Right lobe of liver (tissue), 6 donors: ENCODE measurements at places on chromosomes 1 and 21. TPM values are rescaled to one million over a fixed set of nuclear protein-coding genes. Genes with fewer than 3 reads are reported as not detected.

GPR25 gene
- not detected for total RNA-seq

DNA sequence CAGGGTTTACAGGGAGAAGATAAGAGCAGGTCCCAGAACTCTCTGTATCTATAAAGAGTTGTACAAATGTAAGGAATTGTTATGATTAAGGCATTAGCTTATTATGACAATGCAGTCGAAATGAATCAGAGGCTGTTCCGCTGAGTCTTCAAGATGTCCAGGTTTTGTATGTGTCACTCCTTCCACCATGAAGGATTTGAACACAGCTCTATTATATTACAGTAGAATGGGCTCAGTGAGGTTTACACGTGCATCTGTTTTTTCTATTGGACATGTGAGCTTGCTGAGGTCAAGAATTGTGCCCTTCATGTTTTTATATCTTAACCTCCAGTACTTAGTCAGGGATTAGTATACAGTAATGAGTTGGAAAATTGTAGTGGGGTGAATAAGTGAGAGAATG, 86.3 kb downstream of the MPZL1 start:
- H3K27ac ChIP-seq: no peak overlapping the region
- no peak overlapping the region for H3K4me3 ChIP-seq
- no peaks in the 10 kb centered on the region for H3K27me3 ChIP-seq
- H3K4me1 ChIP-seq: peaks cover 3% of the 10 kb centered on the region
- no peaks in the 10 kb centered on the region for H3K36me3 ChIP-seq

DNA sequence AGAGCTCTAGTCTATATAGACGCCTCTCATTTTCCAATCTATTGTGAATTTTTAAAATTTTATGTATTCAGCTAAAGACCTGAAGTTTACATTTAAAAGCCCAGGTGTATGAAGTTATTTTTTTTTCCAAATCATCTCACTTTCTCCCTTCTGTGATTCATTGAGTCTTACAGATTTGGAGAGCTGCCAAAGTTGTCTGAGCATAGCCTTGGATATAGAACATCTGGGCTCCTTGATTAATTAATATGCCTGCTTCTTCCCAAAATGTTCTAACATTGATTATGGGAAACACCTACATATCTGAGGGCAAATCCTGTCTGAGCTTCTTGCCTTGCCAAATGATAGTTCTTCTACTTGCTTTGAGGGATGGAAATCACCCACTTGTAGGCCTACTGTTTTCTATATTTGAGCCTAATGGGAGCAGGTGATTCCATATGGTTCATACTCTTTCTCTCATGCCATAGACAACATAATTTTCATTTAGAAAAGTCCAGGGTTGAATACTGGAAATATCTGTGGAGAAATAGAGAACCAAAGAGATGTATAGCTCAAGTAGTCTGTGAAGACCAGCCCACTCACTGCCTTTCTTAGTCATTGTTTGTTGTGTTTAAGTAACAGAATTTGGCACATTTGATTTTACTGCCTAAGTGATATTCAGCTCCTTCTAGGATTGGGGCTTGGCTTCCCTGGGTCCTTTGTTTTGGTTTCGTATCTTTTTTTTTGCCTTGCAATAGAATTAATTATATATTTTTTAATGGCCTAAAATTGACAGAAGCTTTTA, 46.2 kb downstream of the MACF1 start:
- H3K36me3 ChIP-seq: peaks cover 7% of the 10 kb centered on the region
- H3K27me3 ChIP-seq: no peaks in the 10 kb centered on the region
- H3K4me1 ChIP-seq: no peaks in the 10 kb centered on the region
- H3K27ac ChIP-seq: no peak overlapping the region

RGS5 gene
- 13.3 TPM for total RNA-seq

DNA sequence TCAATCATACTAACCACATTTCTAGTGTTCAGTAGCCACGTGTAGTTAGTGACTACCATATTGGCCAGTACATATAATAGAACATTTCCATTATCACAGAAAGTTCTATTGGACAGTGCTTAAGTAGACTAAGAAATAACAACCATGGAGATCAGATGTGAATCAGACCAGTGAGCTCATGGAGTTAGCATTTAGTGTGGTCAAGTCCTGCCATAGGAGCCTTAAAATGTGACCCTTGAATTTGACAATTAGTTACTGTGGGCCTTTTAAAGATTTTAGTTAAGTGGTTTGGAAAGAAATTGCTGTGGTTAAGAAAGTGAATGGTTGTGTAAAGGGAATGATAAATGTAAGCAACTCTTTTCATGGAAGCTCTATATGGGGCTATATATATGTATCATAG, 123.4 kb downstream of the POU2F1 start:
- no peak overlapping the region for H3K4me3 ChIP-seq
- H3K27me3 ChIP-seq: no peaks in the 10 kb centered on the region
- DNase-seq: no peak
- no peaks in the 10 kb centered on the region for H3K36me3 ChIP-seq
- no peaks in the 10 kb centered on the region for H3K4me1 ChIP-seq
- no peak overlapping the region for H3K27ac ChIP-seq

GRCh38 chr1:201999625-202000238, 10.7 kb upstream of the ELF3 start:
- H3K4me3 ChIP-seq: no peak overlapping the region
- DNase-seq: no peak
- H3K36me3 ChIP-seq: no peaks in the 10 kb centered on the region
- no peaks in the 10 kb centered on the region for H3K4me1 ChIP-seq
- no peaks in the 10 kb centered on the region for H3K27me3 ChIP-seq
- H3K27ac ChIP-seq: no peak overlapping the region

CCDC17 gene
- total RNA-seq: 3.1 TPM

DNA sequence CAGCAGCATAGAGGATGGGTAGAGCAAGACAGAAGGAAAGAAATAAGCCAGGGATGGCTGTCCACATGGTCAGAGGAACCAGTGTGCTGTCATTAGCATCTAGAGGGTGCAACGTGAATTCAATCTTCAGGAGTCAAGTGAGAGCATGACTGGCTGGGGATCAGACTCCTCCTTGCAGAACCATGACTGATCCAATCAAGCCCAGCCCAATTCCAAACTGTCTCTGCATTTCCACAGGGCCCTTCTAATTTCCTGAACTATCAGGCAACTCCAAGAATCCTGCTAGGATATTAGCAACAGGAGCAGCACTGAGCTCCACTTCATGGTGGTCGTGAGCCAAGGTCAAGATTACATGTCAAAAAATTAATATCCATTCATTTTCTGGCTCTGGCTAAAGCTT, 166.8 kb upstream of the CAMK1G start:
- H3K4me3 ChIP-seq: no peak overlapping the region
- DNase-seq: no peak
- H3K4me1 ChIP-seq: peaks cover 7% of the 10 kb centered on the region
- H3K36me3 ChIP-seq: no peaks in the 10 kb centered on the region

APOBEC4 gene
- total RNA-seq: not detected

ADORA3 gene
- total RNA-seq: 4.0 TPM

KCNK1 gene
- 4.6 TPM for total RNA-seq

GRCh38 chr1:91123773-91124172, 101.9 kb upstream of the ZNF644 start:
- no peaks in the 10 kb centered on the region for H3K27me3 ChIP-seq
- H3K27ac ChIP-seq: no peak overlapping the region
- H3K4me1 ChIP-seq: peaks cover 44% of the 10 kb centered on the region
- DNase-seq: no peak

ZMPSTE24 gene
- total RNA-seq: 29.0 TPM

GRCh38 chr1:234495231-234495990, 16.4 kb upstream of the TARBP1 start:
- no peak for DNase-seq
- H3K27ac ChIP-seq: no peak overlapping the region
- H3K4me3 ChIP-seq: no peak overlapping the region
- no peaks in the 10 kb centered on the region for H3K4me1 ChIP-seq
- H3K27me3 ChIP-seq: no peaks in the 10 kb centered on the region

- H3K36me3 ChIP-seq: no peaks in the 10 kb centered on the region
- H3K4me3 ChIP-seq: no peak overlapping the region
- no peak for DNase-seq
- H3K4me1 ChIP-seq: no peaks in the 10 kb centered on the region
- H3K27me3 ChIP-seq: no peaks in the 10 kb centered on the region
These were observed 11.2 kb upstream of the VWA5B1 start for GRCh38 chr1:20279509-20279908.

YRDC gene
- 4.7 TPM for total RNA-seq

DNA sequence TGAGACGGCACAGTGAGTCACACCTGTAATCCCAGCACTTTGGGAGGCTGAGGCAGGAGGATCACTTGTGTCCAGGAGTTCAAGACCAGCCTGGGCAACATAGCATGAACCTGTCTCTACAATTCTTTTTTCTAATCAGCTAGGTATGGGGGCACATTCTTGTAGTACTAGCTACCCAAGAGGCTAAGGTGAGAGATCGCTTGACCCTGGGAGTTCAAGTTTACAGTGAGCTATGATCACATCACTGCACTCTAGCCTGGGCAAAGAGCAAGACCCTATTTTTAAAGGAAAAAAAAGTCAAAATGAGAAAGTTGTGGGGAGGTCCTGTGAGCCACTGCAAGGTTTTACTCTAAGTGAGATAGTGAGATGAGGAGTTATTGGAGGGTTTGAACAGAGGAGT, 34.8 kb upstream of the AHCTF1 start:
- no peak for DNase-seq
- H3K36me3 ChIP-seq: no peaks in the 10 kb centered on the region
- no peaks in the 10 kb centered on the region for H3K27me3 ChIP-seq
- no peaks in the 10 kb centered on the region for H3K4me1 ChIP-seq
- H3K4me3 ChIP-seq: no peak overlapping the region

DNA sequence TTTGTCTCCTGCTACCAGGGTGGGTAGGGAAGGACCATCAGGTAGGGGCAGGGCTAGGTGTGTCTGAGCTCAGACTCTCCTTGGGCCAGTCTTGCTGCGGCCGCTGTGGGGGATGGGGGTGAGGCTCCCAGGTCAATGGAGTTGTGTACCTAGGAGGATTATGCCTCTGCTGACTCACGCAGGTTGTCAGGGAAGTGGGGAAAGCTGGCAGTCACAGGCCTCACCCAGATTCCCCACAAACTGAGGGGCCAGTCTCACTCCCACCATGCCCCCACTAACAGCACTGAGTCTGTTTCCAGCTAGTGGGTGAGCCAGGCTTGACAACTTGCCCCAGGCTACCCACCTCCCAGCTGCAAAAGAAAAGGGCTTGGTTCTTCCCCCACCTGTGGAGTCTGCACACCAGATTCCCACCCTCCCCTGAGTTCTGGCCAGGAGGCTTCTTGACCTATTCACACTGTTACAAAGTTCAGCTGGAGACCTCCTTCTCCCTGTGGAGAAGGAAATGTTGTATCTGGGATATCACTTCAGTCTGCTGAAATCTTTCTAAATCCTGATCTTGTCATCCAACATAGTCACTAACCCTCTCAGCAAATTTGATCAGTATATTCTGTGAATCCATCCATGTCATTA, 69.2 kb upstream of the GJA8 start:
- no peaks in the 10 kb centered on the region for H3K27me3 ChIP-seq
- no peak for DNase-seq
- no peaks in the 10 kb centered on the region for H3K36me3 ChIP-seq
- no peaks in the 10 kb centered on the region for H3K4me1 ChIP-seq

SAMD11 gene
- 2.3 TPM for total RNA-seq

DNA sequence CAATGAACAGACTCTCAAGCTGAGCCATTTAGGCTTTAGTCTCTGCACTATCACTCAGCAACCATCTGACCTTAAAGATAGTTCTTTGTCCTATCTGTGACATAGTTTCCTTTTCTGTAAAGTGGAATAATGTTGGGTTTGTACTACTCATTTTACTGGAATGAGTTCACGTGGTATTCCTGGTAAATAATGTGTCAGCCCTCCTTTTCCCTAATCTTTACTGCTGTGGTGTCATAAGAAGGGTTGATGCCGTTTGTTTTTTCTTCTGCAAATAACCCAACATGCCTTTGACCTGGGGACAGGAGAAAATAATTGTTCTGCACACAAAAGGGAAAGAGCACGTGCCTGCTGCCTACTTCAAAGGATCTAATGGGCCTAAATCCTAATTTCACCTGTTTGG, 297.8 kb downstream of the BRINP3 start:
- DNase-seq: no peak
- H3K27ac ChIP-seq: no peak overlapping the region
- H3K4me1 ChIP-seq: no peaks in the 10 kb centered on the region
- no peak overlapping the region for H3K4me3 ChIP-seq

DNA sequence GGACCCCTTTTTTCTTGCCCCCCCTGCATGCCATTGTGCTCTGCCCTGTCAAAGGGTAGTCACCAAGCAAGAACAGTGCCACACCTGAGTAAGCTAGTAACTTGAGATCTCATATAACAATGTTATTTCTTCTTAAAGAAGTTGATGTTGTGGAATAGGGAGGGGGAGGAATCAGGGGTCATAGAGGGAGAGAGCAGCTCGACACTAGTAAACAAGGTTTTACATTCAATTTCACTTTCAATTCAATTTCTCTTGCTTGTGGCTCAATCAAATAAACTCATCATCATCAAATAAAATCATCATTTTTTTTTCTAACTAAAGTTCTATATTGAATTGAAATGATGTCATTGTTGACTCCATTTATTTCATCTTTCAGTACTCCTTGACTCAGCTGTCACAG, 106.4 kb downstream of the CRB1 start:
- no peak for DNase-seq
- no peak overlapping the region for H3K4me3 ChIP-seq
- H3K4me1 ChIP-seq: no peaks in the 10 kb centered on the region
- no peaks in the 10 kb centered on the region for H3K36me3 ChIP-seq

SHISAL2A gene
- not detected for total RNA-seq

DNA sequence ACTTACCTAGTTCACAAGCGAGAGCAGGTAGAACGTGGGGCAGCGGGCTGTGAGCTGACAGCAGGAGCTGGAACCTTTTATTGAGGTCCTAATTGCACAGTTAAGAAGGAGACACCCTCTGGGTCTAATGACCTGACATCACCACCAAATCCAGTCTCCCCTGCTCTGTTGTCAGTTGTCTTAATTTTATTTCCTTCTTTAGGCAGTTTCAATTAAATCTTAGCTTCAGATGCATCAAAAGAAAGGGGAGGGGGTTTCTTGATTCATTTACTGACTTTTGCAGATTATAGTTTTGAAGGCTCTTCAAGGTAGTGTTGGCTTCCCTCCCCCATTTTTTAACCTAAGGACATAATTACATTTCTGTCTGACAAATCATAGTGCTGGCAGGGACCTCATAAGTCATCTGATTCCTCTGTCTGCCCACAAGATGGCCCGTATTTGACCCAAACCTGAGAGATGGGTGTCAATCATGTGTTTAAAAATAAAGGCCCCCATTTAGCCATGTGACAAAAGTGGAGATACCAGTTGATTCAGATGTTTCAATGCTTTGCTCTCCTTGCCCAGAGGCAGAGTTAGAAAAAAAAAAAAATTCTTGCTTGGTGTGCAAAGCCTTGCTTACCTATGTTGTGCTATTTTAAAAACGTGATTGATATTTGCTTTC, at the start of gene TCHHL1:
TSS of gene TCHHL1 (minus strand) at position 51 of the 661 bp plus-strand sequence. CDS start 921 bp downstream, outside the sequence.
- no peaks in the 10 kb centered on the region for H3K36me3 ChIP-seq
- no peaks in the 10 kb centered on the region for H3K27me3 ChIP-seq
- H3K4me3 ChIP-seq: no peak within 1 kb of the TSS
- DNase-seq: no peak

GRCh38 chr1:40653851-40654537, 11.5 kb downstream of the RIMS3 start:
- no peak for DNase-seq
- H3K36me3 ChIP-seq: no peaks in the 10 kb centered on the region
- no peaks in the 10 kb centered on the region for H3K27me3 ChIP-seq
- H3K27ac ChIP-seq: no peak overlapping the region
- H3K4me1 ChIP-seq: no peaks in the 10 kb centered on the region

- H3K4me1 ChIP-seq: no peaks in the 10 kb centered on the region
- H3K27me3 ChIP-seq: no peaks in the 10 kb centered on the region
- no peak overlapping the region for H3K27ac ChIP-seq
- peaks cover 17% of the 10 kb centered on the region for H3K36me3 ChIP-seq
- no peak overlapping the region for H3K4me3 ChIP-seq
These were observed 11.2 kb downstream of the CSDE1 start for GRCh38 chr1:114746450-114747121.
